ENCODE measurements at places on chromosomes 11 and 22. TPM values are rescaled to one million over a fixed set of nuclear protein-coding genes. Genes with fewer than 3 reads are reported as not detected.

The TREH gene
- total RNA-seq = not detected

The ANO9 gene
- 0.41 TPM for total RNA-seq

The TRIM44 gene
- total RNA-seq = 39.9 TPM

The C11orf71 gene
- total RNA-seq = 9.3 TPM

The SERGEF gene
- total RNA-seq = 15.2 TPM

The PTPRCAP gene
- total RNA-seq = 1.7 TPM

The TMPRSS5 gene
- 0.38 TPM for total RNA-seq

The KCNE3 gene
- total RNA-seq = 2.9 TPM

The MAPK11 gene
- 10.0 TPM for total RNA-seq

The FREY1 gene
- not detected for total RNA-seq

The DBX1 gene
- not detected for total RNA-seq

The C11orf16 gene
- total RNA-seq = not detected

The NCAM1 gene
- 250 TPM for total RNA-seq

The DNAJB7 gene
- total RNA-seq = not detected

The NLRP6 gene
- total RNA-seq = 0.14 TPM

The APOA5 gene
- total RNA-seq = not detected

The DEPDC5 gene
- total RNA-seq = 10.9 TPM

The CALCA gene
- total RNA-seq = not detected

The LTBP3 gene
- total RNA-seq = 72.3 TPM

The ZNF214 gene
- 1.9 TPM for total RNA-seq

The LRRC56 gene
- 0.16 TPM for total RNA-seq

The ADSL gene
- 55.3 TPM for total RNA-seq

The ZNF408 gene
- 6.0 TPM for total RNA-seq

The SNX32 gene
- not detected for total RNA-seq

The MRGPRF gene
- 7.6 TPM for total RNA-seq

The CDON gene
- 18.6 TPM for total RNA-seq

The DDTL gene
- total RNA-seq = 1.5 TPM

The UBQLNL gene
- 0.24 TPM for total RNA-seq

The SCUBE2 gene
- 1.3 TPM for total RNA-seq

The PDE2A gene
- 41.2 TPM for total RNA-seq

The PRG3 gene
- not detected for total RNA-seq

The RIBC2 gene
- 0.51 TPM for total RNA-seq

The FAM83F gene
- 6.1 TPM for total RNA-seq

The SGSM1 gene
- total RNA-seq = 7.5 TPM

The MRPL11 gene
- total RNA-seq = 58.7 TPM

The OR2AT4 gene
- not detected for total RNA-seq

The POLDIP3 gene
- 39.3 TPM for total RNA-seq
